ENCODE measurements at places on chromosomes 5 and 9.

- no peak for DNase-seq
Observed at GRCh38 chr5:90334741-90335140, 74.8 kb downstream of the CETN3 start.

DNA sequence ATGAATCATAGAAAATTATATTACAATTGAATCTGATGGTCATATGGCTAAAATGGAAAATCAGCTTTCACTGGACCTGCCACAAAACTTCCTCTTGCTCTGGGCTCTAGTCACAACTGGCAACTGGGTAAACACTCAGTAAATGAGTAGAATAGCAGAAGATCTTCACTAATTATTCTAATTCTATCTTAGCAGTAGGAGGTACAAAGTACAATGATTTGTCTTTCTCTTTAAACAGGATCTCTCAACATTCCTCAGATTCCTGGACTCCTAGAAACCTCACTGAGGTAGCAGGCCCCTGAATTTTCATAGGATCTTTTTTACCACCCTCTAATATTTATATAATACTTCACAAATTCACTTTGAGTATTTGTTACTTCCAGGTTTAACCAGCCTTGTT is 239.9 kb upstream of the SMARCA2 start:
- DNase-seq: no peak

- no peak for DNase-seq
Observed at GRCh38 chr9:106828070-106828469, 34.9 kb upstream of the ZNF462 start.

DNA sequence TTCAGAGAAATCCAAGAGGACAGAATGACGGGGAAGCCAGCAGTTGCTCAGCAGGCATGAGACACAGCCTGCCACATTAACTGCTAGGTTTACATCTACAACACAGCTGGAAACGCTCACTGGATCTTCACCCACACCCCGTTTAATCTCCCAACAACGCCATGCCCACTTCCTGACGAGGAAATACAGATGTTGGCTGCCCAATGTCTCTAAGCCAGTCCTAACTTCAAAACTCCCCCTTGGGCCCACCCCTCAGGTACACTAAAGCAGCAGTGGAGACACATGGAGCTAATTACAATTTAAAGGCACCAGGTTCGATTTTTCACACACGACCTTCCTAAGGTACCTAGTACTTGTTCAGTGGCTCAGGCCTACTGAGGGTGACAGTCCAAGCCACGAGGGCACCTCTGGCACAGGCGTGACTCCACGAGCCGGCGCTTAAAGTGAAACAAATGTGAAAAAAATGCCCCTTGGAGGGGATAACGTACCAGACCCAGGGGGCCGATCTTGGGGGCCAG is 904 bp downstream of the RPL12 start:
- DNase-seq: no peak

- no peak for DNase-seq
Observed at GRCh38 chr9:129081388-129081904, 535 bp downstream of the DOLPP1 start.

GRCh38 chr5:178418471-178419010 is 171.7 kb downstream of the COL23A1 start:
- no peak for DNase-seq

DNA sequence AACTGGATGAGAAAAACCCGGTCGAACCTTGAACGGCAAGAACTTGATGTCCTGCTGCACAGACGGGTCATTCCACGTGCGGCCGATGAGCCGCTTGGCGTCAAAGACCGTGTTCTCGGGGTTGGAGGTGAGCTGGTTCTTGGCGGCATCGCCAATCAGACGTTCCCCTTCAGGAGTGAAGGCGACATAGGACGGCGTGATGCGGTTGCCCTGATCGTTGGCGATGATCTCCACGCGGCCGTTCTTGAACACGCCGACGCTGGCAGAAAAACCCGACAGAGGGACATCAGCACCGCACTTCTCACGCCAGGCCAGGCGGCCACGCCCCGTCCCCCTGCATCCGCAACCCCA is 519 bp downstream of the HSPA5 start:
- DNase-seq: no peak

DNA sequence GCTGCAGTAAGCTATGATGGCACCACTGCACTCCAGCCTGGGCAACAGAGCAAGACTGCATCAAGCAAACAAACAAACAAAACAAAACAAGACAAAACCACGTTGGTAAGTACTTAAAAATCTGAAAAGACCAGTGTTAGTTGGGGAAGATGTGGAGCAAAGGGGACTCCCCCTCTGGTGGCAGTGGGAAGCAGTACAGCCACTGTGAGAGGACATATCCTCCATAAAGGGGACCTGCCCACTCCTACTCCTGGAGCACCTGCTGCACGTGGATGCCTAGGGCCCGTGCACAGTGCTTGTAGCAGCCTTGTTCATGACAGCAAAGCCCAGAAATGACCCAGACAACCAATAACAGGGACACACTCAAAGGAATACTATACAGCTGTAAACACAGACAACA is 17.0 kb upstream of the IPPK start:
- no peak for DNase-seq

DNA sequence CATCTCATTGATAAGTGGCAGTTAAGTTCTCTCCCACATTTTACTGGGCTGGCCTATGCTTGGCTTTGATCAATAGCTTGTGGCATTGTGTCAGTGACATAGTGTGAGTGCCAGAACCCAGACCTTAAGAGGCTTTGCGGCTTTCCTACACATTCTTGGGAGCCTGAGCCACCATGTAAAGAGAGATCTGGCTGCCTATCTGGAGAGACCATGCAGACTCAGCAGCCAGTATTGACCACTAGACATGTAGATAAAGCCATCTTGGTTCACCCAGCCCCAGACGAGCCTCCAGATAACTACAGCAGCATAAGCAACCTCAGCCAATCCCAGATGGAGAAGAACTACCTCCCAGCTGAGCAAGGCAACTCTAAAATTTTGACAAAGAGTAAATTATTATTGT is 28.6 kb downstream of the C9orf153 start:
- DNase-seq: no peak

- no peak for DNase-seq
Observed at GRCh38 chr9:26565118-26565517, 327.5 kb downstream of the CAAP1 start.

- no peak for DNase-seq
Observed at GRCh38 chr9:91580136-91580535, 156.5 kb upstream of the NFIL3 start.

GRCh38 chr5:95655575-95655974 is 9.0 kb downstream of the RFESD start:
- no peak for DNase-seq

DNA sequence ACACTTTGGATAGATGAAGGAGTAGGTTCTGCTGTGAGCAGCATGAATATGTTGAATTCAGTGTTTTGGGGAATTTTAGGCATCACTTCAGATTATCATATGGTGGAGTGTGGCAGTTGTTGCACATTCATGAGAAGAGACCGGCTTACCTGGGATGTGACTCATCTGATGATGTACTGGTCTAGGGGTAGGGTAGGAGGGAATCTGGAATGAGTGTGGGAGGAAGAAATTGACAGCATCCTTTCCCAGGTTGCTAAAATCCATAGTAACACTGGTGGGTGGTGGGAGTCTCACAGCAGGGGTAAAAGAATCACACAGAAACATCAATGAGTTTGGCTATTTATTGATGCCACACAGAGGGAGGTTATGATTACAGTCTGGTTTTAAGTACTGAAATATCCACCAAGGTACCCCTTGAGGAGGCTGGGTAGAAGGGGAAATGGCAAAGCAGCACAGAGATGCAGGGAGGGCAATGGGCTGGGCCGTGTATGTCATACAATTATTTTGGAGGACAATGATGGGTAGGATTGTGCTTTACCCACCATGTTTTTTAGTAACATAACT is 82.5 kb downstream of the TARS1 start:
- DNase-seq: no peak
